ENCODE measurements at places on chromosomes 7 and 10. TPM values are rescaled to one million over a fixed set of nuclear protein-coding genes. Genes with fewer than 3 reads are reported as not detected.

ADIRF gene
- total RNA-seq: 790 TPM

COL26A1 gene
- total RNA-seq: not detected

RADIL gene
- 4.7 TPM for total RNA-seq

OR6V1 gene
- total RNA-seq: not detected

JCAD gene
- total RNA-seq: 22.7 TPM

POLR1F gene
- total RNA-seq: 20.5 TPM

DNA sequence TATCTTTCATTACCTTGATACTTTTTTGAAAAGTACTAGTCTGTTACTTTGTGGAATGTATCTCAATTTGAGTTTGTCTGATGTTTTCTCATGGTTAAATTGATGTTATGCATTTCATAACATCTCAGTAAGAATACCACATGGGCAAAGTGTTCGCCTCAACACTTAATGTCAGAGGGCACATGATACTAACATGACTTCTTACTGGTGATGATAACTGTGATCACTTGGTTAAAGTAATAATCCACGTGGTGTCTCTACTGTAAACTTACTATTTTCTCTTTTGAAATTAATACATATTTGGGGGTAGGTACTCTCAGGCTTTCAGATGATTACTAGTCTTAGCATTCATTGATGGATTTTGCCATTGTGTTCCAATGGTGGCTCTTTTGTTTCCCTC lies 2.2 kb downstream of the SDHAF3 start:
- DNase-seq: no peak

- no peak for DNase-seq
These were observed 551.8 kb upstream of the NRP1 start for GRCh38 chr10:33886299-33886698.

DNA sequence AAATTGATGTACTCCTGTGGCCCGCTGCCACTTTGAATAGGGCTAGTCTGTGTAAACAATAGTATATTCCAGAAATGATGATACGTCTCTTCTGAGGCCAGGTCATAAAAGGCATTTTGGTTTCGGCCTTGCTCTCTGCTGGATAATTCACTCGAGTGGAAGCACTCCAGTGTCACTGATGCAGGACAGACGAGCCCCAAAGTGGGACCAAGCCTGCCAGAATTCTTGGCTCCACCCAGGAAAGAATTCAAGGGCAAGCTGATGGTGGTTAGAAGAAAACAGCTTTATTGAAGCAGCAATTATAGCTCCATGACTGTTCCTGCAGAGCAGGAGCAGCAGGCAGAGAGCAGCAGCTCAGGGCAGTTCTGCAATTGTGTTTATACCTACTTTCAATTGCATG lies 717.6 kb downstream of the GRM8 start:
- no peak for DNase-seq

- DNase-seq: no peak
These were observed 498 bp downstream of the NDST2 start for GRCh38 chr10:73810735-73811465.

- no peak for DNase-seq
These were observed 146.5 kb downstream of the RNF216 start for GRCh38 chr7:5635006-5635405.

GRCh38 chr10:128579901-128580300 lies 453.7 kb upstream of the MKI67 start:
- DNase-seq: no peak

DNA sequence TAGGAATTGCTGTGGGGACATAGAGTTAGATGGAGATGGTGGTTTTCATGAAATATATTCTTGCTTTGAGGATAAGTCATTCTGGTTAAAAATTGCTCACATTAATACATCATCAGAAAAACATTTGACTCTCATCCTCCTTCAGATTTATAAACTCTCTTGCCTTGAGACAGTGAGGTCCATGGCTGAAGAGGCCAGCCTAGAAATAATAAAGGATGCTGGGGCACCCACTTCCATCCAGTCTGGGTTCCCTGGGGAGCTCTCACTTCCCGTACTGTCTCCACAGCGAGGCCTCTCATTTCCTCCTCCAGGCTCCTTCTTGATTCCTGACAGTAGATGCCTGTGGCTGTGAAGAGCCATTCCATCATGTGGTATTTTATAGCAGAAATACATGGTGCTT lies 73.3 kb upstream of the PRKG1 start:
- DNase-seq: no peak

DNA sequence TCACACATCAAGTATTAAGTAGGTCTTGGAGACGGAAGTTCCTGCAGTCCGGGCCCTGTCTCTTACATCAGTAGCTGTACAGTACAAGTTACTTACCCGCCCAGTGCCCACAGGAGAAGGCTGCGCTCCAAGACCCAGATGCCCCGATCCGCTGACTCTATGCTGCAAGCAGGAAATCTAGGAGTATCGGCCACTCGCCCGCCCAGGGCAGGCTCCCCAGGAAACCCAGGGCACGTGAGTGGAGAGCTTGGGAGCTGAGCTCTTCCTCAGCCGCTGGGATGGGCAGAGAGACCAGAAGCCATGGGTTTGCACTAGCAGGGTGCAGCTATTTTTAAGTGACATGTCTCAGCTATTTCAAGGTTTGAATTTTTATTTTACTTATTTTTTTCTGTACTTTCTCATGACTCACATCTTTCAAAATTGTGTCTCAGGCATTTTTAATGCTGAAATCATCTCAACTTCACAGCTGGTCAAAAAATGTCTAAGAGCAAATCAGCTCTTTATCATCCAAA lies 1.9 kb upstream of the GPER1 start:
- DNase-seq: no peak

- peak; percentile 68 for DNase-seq
These were observed 78.6 kb upstream of the ARMC3 start for GRCh38 chr10:22849077-22849805.

- DNase-seq: no peak
These were observed 10.6 kb downstream of the ZFYVE27 start for GRCh38 chr10:97747573-97747972.

DNA sequence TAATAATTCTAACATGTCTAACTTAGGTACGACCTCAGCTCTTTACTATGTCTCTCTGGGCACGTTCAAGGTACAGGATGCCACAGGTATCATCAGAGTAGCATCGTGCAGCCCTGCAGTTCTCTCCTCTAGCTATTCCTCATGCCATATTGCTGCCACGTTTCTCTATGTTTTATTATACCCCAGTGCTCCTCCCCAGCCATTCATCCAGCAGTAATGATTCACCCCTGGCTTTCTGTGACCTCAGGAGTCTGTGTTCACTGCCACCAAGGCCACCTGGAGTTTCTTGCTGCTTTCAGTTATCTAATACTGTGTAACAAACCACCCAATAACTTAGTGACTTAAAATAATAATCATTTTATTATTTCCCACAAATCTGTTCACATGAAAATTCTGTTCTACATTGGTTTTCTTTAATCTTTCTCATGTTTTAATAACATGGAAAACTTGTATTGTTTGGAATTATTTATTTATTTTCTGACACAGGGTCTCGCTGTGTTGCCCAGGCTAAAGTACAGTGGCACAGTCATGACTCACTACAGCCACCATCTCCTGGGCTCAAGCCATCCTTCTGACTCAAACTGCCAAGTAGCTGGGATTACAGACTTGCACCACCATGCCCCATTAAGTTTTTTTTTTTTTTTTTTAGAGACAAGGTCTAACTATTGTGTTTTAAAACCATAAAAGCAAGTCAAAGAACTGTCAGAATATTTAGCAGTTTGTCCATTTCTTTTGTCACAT lies 21.8 kb downstream of the REEP3 start:
- DNase-seq: no peak

DNA sequence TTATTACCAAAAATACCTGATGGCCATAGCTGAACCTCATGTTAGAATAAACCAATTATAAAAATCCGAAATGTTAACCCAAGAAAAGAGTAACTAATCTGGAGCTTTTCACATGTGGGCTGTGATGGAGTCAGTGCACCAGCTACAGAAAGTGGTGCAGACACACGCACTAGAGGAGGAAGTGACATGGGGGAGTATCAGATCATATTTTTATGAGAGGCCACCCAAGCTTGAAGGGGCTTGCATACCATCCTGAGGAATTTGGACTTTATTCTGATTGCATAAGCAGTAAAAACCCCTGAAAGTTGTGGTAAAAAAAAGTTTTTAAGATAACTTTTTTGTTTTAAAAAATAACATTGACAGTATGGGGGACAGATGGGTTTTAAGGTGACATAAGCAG lies 1148.5 kb upstream of the CELF2 start:
- no peak for DNase-seq

GRCh38 chr10:44993226-44993921 lies 7.3 kb upstream of the ZNF22 start:
- DNase-seq: no peak
